ENCODE measurements at places on chromosomes 6 and 20. TPM values are rescaled to one million over a fixed set of nuclear protein-coding genes. Genes with fewer than 3 reads are reported as not detected.

DNA sequence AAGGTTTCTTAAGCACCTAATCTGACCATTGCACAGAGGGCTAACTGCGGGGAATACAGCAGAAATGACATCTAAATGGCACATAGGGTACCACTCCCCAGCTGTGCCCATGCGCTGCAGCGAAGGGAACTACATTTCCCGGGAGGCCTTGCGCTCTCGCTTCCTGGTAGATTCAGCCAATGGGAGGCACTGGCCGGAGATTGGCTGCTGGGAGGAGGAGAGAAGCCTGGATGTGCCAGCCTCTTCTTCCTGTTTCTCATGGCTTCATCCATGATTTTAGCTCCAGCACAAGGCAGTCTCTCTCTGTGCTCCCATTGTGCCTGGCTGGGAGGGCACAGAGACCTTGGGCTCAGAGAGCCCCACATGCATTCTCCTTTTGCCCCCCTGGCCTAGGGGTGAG lies 101.7 kb upstream of the FOXA2 start:
- DNase-seq, result peak; percentile 92

DNA sequence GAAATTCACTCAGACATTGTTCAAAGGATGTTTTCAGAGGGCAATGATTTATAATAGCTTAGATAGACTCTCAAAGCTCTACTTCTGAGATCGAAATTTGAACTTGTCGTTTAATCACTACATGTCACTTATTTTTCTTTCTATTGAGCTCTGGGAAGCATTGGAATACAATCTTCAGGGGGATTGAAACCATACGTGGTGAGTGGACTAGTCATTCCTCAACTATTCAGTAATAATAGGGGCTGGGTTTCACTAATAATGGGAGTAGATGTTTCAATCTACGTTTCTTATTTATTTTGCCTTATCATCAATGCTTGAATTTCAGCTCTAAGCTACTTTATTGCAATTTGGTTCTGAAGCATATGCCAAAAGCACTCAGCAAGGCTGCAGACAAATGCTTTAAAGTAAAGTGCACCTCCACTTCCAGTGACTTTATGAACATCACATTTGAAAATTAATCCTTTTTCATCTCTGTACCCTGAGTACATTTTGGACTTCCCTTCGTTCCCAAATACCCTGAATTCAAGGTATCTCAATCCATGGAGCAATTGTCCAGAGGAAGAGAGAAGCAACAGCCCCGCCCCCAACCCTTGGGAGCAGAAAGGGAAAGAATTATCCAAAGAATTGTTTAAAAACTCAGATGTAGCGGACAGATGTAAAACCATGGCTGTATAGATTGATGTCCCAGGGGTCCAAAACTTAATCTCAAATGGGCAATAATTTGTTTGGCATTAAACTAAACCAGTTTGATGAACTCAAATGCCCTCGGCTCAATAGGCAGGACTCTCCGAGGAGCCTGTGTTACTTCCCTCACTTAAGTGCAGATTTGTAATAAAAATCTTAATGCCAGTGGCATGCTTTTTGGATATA lies 68.1 kb downstream of the HFE start:
- DNase-seq, result peak; percentile 67

DNA sequence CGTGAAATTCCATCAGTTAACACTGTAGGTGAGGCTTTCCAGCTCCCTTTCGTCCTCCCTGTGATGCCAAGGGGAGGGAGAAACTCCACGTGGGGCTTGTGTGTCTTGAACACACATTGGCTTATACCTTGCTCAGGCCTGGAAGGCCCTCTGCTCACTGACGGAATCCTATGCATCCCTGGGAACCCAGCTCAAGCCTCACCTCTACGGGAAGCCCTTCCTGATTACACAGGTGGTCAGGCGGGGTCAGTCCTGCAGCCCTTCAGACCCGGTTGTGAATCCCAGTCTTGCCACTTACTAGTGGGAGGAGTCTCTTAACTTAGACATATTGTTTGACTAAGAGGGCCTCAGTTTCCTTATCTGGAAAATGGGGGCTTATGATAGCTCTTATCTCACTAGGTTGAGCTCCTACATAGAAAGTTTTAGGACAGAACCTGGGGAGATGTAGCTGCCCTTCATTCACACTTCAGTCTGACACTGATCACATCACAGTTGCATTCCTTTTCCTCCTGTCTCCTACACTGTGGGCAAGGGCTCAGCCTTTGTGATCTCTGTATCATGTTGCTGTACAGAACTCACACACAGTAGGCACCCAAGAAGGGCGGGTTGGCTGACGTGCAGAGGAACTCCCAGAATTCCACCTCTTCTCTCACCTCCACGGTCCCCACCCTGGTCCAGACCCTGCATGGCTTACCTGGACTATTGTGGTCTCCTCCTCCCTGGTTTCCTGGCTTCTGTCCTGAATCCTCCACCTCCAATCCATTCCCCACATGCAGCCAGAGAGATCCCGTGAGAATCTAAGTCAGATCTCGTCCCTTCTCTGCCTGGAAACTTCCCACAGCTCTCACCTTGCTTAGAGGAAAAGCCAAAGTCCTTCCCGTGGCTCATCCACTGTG lies 129.6 kb downstream of the CEBPB start:
- peak; percentile 86 for DNase-seq

DNA sequence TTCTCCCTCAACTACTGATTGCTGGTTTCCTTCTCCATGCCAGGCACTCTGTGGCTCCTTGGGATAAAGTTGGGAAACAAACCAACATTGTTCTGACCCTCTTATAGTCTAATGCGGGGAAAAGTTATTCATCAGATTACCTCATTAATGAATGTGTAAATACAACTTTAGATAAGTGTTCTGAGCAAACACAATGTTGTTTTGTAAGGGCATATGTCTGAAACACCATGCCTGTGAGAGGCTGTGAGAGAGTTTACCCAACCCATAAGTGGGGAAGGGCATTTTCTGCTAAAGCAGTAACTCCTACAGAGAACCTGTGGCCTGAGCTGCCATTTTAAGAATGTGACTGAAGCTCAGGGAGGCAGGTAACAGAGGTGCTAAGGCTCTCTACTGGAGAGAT lies 283.5 kb downstream of the KHDC1L start:
- DNase-seq, result no peak

DNA sequence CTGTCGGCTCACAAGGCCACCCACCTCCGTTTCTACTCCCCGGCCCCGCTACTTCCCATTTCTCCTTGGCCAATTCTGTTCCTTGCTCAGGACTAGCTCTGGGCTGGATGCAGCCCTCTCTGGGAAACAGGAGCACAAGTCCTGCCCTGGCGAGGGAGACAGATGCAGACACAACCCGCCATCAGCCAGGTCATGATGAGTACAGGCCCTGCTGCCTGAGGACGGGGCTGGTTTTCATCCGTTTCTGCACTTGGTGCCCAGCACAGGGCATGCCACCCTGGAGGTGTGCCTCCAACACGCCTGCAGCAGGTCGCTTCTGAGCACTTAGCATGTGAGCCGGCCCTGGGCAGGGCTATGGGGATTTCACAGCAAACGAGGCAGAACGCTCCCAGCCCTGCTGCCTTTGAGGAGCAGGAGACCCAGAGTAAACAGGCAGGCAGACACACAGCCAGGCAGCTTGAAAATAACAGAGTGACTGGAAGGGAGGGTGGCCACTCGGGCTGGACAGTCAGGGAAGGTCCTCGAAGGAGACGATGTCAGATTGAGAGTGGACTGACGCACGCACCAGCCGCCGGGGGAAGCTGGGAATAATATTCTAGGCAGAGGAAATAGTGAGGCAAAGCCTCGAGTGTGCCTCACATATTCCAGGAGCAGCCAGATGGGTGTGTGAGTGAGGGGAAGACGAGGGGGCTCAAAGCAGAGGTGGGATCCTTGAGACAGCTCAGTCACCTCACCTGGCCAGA lies 21.2 kb upstream of the VSTM2L start:
- DNase-seq, result no peak

- DNase-seq, result peak; percentile 49
Observed at GRCh38 chr6:140052736-140053729, 678.6 kb upstream of the CITED2 start.

- no peak for DNase-seq
Observed at GRCh38 chr6:111788379-111789276, 84.6 kb downstream of the FYN start.

DNA sequence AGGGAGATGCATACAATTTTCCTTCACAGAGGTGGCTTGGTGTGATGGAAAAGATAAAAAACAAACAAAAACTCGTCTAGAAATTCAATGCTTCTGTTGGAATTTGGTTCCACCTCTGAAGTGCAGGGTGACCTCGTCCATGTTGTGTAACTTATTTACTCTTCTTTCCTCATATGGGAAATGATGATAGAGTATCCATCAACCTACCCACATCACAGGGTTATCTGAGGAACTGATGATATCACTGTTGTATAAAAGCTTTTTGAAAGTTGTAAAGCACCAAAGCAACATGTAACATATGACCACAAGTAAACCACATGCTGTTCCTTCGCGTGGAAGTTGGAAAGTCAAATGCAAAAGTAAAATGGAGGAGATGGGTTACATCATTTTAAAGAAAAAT lies 212.0 kb upstream of the SGK1 start:
- DNase-seq, result no peak

DNA sequence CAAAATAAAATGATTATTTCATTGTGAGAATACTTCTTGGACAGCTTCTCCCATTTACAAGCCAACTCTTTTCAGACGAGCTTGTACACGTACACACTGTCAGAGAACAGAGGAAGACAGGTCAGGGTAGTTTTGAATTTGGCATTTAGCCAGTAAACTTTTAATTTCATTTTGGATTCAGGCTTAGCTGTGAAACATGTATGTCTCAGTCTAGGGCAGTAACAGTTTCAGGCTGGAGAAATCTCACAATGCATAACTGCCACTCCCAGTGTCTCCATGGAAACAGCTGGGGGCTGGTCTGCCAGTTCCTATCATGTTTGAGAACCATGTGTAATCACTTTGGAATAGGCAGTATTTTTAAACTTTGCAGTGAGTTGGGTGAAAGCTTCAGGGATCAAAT lies 22.0 kb upstream of the QKI start:
- DNase-seq, result no peak

- no peak for DNase-seq
Observed at GRCh38 chr6:136719280-136720044, 72.8 kb downstream of the MAP3K5 start.

DNA sequence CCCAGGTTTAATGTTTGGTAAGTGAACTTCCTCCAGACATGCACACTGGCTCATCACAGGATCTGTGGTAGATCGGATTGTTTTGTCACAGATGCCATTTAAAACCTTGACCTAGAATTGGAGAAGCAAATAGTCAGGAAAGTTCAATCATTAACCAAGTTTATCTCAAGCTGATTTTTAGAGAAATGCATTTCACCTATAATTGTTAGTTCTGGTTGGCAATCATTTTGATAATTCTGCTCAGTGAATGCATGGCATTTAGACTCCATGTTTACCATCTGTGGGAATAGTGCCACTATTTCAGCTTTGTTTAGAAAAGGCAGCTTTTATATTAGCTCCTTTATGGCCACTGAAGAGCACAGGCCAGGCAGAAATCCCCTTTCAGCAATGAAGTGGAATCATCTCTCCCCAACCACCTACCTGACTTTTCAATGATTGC lies 73.9 kb upstream of the IPCEF1 start:
- no peak for DNase-seq

DNA sequence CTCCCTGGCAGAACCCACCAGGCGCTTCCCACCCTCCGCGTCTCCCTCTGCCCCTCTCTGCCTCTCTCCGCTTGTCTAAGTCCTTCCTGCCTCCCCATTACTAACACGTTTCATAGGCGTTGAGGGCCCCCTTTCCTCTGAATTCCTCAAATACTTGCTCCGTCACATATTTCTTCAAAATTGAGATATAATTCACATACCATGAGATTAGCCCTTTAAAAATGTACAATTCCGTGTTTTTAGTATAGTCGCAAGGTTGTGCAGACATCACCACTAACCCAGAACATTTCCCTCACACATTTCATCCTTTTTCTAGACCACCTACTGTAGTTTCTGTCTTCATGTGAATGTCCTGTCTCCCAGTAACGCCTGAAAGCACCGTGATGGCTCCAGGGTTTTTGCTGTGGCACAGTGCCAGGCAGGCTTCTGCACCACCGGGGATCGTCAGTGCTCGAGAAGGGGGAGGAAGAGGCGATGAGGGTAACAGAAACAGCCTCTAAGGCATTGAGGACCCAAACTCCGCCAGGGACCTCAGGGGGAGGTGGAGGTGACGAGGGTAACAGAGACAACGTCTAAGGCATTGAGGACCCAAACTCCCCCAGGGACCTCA lies 141.9 kb upstream of the SNX9 start:
- DNase-seq, result peak; percentile 34

GRCh38 chr6:154715446-154715845 lies 17.8 kb upstream of the SCAF8 start:
- no peak for DNase-seq

- no peak for DNase-seq
Observed at GRCh38 chr6:79421707-79422484, 115.3 kb downstream of the LCA5 start.

DNA sequence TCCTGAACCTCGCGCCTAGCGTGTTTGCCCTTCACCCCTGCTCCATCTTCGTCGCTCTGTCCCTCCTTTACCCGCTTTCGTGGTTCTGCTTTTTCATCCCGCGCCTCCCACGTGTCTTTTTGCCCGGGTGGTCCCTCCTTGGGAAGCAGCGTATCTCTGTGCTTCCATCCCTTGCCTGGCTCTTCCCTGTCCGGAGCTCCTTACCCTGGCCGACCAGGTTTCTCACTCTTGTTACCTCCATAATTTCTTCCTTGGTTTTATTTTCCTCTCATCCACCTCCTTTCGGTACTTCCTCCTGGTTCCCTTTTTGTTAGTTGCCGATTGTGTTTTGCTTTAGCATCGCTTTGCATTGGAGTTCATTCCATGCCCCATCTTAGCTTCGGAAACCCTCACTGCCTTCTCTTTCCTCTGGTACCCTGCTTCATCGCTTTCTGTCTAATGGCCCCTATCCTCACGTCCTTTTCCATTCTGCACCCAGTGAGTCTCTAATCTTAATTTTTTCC lies 735 bp downstream of the FAM135A start:
- no peak for DNase-seq

DNA sequence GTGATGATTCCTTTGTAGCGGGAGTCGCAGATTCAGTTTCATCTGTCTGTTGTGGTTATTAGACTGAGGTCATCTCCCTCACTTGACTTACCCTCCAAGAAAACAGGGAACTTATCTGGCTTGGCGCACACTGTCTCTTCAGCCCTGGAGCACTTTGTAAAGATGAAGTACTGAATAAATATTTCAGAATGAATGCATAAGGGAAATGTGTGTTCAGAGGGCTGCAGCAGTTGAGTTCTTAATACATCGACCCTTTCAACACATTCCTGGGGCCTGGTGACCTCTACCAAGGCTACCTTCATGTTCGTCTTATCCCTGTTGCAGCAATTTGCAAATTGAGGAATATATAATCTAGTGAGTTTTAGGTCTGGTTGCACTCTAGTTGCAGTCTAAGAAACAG lies 652.5 kb upstream of the AGPAT4 start:
- no peak for DNase-seq

ATP6V1G2 gene
- total RNA-seq, result 1.6 TPM

ENPP5 gene
- 8.3 TPM for total RNA-seq

MUC21 gene
- not detected for total RNA-seq

HLA-DPA1 gene
- total RNA-seq, result 1.3 TPM

BPIFB4 gene
- not detected for total RNA-seq

HLA-DRB1 gene
- 14.6 TPM for total RNA-seq

RALY gene
- total RNA-seq, result 141 TPM
